ENCODE measurements at places on chromosomes 12 and 14. TPM values are rescaled to one million over a fixed set of nuclear protein-coding genes. Genes with fewer than 3 reads are reported as not detected.

Gene TMEM119
- 0.16 TPM for total RNA-seq

Gene DDN
- 0.48 TPM for total RNA-seq

Gene MEG3
- 52.4 TPM for total RNA-seq

Gene NPFF
- not detected for total RNA-seq

Gene SSTR1
- not detected for total RNA-seq

Gene PPFIA2
- not detected for total RNA-seq

Gene DDX47
- 79.5 TPM for total RNA-seq

Gene PRKD1
- total RNA-seq = 3.0 TPM

Gene ATXN7L3B
- 16.1 TPM for total RNA-seq

Gene ZC2HC1C
- total RNA-seq = 5.1 TPM

Gene CBLN3
- 1.7 TPM for total RNA-seq

Gene SLC8B1
- 9.5 TPM for total RNA-seq

Gene RD3L
- not detected for total RNA-seq

Gene GUCY2C
- not detected for total RNA-seq

Gene TRHDE
- 0.14 TPM for total RNA-seq

Gene SLC7A8
- total RNA-seq = 0.82 TPM

Gene CISTR
- total RNA-seq = not detected

Gene SMCO3
- not detected for total RNA-seq

Gene TAS2R14
- total RNA-seq = 0.61 TPM

Gene GDF3
- total RNA-seq = not detected

Gene ASIC1
- 5.0 TPM for total RNA-seq

Gene RGS6
- not detected for total RNA-seq

Gene GALNT4
- 7.6 TPM for total RNA-seq

Gene KCTD10
- total RNA-seq = 58.4 TPM
